Activated CD4-positive, CD25-positive, alpha-beta regulatory T cell treated with anti-CD3 and anti-CD28 coated beads, Interleukin-2, amount 50 U/mL, for 72 hours (primary cell): ENCODE measurements at places on chromosomes 2 and 18.

DNA sequence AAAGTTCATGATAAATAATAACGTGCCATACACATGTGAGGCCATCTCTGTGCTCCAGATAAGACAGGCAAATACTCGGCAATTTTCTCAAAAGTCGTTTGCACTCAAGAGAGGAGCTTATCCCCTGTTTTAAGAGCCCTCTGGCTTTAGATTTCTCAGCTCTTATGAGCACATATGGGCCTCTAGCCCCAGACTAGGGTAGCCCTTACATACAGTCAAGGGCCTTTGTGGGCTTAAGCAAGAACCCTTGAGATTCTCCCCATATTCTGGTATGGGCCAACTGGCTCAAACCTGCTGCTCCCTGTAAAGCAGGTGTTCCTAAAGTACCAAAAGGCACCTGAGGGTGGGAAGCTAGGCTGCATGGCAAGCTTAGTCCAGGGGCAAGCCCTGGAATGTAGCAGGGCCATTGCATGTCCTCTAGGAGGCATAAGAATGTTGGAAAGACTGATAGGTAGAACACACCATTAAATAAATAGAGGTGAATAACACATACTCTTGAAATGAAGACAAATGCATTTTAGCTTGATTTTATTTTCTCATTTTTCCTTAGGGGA lies 66.1 kb downstream of the FASTKD2 start:
- no peak for DNase-seq

DNA sequence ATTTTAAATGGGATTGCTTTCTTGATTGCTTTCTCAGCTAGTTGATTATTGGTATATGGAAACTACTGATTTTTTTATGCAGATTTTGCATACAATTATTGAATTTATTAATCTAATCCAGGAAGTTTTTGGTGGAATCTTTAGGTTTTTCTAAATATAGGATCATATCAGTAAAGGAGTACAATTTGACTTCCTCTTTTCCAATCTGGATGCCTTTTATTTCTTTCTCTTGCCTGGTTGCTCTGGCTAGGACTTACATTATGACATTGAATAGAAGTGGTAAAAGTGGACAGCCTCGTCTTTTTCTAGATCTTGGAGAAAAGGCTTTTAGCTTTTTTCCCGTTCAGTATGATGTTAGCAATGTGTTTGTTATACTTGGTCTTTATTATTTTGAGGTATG lies 51.3 kb downstream of the OTX1 start:
- DNase-seq, result no peak

- no peak for DNase-seq
These were observed 63.3 kb downstream of the LIPG start for GRCh38 chr18:49625021-49625691.

- DNase-seq, result no peak
These were observed 533.0 kb downstream of the PLCL1 start for GRCh38 chr2:198337368-198337767.

DNA sequence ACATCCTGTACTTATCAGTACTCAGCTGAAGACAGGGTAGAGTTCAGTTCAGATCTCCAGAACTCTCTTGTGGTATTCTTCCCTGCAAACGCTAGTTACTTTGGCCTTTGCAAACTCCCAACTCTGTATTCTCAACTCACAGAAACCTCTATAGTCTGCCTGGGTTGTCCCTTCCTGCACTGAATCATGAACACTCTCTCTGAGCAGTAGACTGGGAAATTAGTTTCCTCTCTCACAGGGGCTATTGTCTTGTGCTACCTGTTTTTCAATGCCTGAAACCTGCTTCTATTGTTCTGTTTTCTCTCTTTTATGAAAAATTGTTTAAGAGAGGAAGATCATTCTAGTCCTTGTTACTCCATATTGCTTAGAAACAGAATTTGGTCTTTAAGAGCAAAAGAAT lies 134.7 kb downstream of the VIT start:
- DNase-seq, result no peak
